ENCODE measurements at places on chromosomes 5 and 9.
A peak's percentile ranks its signal among the peaks of the same experiment; 100 is the strongest.

DNA sequence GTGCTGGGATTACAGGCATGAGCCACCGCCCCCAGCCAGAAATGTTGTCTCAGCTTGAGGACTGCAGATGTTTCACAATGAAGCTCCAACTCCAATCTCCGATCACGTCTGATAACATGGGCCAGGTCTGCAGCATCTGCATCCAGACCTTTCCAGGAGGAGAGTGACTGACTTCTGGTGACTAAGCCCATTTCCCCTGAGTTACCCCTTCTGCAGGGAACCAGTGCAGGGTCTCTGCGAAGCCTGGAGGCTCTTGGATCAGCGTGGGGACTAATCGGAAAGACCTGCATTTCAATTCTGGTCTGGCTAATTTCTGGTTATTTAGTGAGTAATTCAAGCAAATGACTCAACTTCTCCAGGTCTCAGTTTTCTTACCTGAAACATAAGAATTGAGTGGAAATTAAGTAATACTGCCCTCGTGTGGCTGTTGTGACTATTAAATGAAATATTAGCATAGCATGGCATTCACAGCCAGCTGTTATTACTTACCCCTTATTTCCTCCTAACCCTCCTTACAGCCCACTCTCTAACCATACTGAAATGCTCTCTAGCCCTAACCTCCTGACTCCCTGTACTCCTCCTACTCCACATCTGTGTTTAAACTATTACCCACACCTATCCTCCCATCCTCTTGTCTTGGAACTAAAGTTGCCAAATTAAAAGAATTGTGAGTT is 2.2 kb upstream of the GNPDA1 start:
- DNase-seq: peak; percentile 15

DNA sequence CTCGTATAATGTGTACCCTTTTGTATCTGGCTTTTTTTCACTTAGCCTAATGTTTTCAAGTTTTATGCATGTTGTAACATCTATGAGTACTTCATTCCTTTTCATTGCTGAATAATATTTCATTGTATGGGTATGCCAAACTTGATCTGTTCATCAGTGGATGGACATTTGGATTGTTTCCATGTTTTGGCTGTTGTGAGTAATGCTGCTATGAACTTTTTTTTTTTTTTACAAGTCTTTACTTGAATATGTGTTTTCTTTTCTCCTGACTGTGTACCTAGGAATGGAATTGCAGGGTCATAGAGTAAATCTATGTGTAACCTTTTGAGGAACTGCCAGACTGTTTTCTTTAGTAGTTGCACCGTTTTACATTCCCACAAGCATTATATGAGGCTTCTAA is 52.4 kb downstream of the MTREX start:
- no peak for DNase-seq

- no peak for DNase-seq
These were observed 2.6 kb upstream of the CPEB4 start for GRCh38 chr5:173885475-173886010.

- DNase-seq: no peak
These were observed 478 bp upstream of the SETD9 start for GRCh38 chr5:56908942-56909293.

DNA sequence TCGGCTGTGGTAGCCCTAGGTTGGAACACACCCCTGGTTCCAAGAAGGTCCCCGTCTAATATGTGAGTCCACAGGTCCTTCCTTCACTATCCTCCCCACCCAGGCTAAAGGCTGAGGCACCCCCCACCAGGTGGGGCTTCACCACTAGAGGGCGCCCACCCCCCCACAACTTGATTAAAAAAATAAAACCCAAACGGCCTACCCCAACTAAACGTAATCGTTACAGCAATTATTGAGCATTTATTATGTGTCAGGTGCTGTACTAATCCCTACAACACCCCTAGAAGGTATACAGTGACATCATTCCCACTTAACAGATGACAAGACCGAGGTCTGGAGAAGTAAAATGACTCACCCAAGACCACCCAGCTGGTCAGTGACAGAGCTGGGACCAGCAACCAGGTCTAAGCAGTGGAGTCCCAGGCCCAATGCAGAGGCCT is 65.0 kb downstream of the FGF18 start:
- no peak for DNase-seq

DNA sequence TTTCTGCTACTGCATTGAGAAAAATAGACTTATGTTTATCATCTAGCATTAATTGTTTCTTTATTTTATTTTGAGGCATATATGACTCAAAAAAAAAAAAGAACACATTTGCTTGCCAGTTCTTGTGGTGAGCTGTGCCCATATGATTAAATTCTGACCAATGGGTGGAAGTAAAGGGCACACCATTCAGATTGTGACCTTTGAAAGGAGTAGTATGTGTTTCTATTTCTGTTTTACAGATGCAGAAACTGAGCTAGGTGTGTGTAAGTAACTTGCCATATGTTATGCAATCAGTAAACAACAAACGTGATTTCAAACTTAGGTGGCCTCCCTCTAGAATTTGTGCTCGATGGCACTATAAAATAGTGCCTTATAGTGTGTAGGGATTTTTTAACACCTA is 368.1 kb upstream of the EDIL3 start:
- no peak for DNase-seq

DNA sequence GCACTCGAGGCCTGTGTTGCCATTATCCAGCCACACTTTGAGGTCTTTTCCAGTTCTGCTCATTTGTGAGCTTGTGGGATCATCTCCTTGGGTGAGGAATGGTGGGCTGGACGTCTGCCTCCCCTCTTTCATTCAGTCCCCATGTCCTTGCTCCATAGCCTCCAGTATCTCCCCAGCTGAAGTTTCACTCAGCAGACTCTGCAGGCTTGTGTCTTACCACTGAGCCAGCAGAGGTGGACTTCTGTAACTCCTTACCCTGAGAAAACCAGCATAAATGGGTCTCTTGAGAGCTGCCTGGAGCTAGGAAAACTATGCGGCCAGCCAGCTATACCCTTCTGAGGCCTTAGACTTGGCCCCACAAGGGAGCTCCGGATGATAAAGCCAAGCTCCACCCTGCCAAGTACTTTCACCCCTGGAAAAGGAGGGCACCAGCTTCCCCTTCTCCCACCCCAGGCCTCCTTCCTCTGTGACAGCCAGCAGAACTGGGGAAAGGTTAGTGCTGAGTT is 12.2 kb downstream of the IRF1 start:
- DNase-seq: no peak

DNA sequence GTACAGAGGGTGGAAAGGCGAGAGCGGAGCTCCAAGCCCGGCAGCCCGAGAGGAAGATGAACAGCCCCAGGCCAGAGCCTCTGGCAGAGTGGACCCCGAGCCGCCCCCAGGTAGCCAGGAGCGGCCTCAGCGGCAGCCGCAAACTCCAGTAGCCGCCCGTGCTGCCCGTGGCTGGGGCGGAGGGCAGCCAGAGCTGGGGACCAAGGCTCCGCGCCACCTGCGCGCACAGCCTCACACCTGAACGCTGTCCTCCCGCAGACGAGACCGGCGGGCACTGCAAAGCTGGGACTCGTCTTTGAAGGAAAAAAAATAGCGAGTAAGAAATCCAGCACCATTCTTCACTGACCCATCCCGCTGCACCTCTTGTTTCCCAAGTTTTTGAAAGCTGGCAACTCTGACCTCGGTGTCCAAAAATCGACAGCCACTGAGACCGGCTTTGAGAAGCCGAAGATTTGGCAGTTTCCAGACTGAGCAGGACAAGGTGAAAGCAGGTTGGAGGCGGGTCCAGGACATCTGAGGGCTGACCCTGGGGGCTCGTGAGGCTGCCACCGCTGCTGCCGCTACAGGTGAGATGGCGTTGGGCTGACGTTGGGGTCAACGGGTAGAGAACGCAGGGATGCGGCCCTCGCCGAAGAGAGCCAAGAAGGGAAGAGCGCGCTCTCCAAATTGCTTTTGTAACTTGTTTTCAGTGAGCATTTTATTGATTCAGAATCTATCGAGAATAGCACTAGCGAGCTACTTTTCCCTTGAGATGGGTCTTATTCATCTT is at the start of gene PTGER4:
Gene PTGER4 (plus strand): TSS at position 3 of the 769 bp plus-strand sequence. CDS start 1,079 bp downstream, outside the sequence.
- DNase-seq: no peak

- no peak for DNase-seq
These were observed 79.2 kb downstream of the C9orf152 start for GRCh38 chr9:110128664-110129329.
